ENCODE measurements at places on chromosomes 1 and 21.

GRCh38 chr1:162187687-162188276 lies 118.3 kb downstream of the NOS1AP start:
- DNase-seq = no peak

- no peak for DNase-seq
These were observed 9.9 kb upstream of the OR6K3 start for GRCh38 chr1:158730453-158730852.

DNA sequence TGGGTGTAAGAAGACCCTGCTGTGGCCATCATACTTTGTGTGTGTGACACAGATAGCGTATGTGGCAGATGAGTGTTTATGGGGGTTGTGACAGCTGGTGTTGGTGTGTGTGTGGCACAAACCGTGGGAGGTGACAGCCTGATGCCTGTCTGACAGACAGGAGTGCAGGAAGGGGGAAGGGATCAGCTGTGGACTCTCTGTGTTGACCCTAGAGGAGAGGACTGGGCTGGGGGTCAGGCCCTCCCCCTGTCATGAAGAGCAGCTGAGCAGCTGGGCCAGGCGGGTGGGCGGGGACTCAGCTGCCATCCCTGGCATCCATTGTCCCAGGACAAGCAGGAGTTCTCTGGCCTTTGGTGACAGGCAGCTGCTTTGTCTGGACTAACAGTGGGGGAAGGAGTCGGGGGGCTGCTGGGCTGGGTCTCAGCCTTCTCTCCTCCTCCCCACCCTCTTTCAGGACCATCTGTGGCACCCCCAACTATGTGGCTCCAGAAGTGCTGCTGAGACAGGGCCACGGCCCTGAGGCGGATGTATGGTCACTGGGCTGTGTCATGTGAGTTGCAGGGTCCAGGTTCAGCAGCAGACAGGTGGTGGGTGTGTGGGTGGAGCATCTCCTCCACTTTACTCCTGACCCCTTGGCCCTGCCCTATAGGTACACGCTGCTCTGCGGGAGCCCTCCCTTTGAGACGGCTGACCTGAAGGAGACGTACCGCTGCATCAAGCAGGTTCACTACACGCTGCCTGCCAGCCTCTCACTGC lies 2.3 kb downstream of the PLK3 start:
- DNase-seq = no peak

DNA sequence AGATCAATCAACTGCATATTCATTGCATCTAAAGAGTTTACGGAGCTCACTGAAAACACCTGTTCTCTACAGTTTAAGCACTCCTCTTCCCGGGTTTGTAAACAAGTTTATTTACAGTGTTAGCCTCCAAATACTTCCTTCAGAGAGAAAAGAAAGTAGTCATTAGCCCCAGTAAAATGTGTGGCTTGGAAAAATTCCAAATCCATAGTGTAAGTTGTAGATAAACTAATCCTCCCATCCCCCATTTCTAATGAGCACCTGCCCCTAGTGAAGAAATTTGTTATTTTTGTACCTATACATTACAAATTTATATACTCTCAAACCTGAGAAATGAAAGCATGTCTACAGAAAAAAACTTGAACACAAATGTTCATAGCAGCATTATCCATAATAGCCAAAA lies 21.9 kb downstream of the PUM1 start:
- DNase-seq = no peak

- DNase-seq = no peak
These were observed 55.2 kb downstream of the SASS6 start for GRCh38 chr1:100077531-100077930.

- DNase-seq = no peak
These were observed 21.3 kb upstream of the COL18A1 start for GRCh38 chr21:45383615-45384201.

DNA sequence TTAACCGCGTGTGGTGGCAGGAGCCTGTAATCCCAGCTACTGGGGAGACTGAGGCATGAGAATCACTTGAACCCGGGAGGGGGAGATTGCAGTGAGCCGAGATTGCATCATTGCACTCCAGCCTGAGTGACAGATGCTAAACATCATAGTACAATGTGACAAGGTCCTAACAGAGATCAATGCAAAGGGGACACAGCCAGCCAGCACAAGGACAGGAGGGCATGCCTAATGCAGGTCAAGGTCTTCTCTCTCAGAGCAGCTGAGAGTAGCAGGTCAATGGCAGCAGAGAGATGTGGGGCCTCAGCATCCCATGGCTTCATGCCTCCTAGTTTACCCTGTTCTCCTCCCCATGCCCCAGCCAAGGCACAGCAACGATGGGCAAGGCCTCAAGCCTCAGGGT lies 3.0 kb upstream of the SMIM11 start:
- no peak for DNase-seq

- no peak for DNase-seq
These were observed 13.4 kb upstream of the KIF1B start for GRCh38 chr1:10196976-10197375.

GRCh38 chr1:111792249-111792648 lies 36.5 kb downstream of the DDX20 start:
- DNase-seq = no peak

GRCh38 chr1:234550341-234551031 lies 59.5 kb downstream of the IRF2BP2 start:
- DNase-seq = no peak

DNA sequence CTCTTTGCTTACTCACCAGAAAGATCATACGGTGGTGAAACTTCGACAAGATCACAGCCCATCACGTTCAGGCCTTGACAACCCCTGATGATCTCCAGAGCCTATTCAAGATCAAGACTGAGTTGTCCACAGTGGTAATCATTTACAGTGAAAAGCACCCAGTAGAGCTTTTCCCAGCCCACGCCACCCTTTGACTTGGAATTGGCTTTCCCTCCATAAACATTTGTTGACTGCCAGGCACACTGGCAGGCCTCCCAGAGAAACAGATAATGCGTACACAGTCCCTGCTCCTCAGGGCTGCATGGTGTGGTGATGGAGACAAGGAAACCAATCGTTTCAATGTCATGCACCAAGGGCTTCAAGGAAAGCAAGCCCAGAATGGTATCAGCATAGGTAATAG lies 10.1 kb downstream of the AGMAT start:
- DNase-seq = no peak

DNA sequence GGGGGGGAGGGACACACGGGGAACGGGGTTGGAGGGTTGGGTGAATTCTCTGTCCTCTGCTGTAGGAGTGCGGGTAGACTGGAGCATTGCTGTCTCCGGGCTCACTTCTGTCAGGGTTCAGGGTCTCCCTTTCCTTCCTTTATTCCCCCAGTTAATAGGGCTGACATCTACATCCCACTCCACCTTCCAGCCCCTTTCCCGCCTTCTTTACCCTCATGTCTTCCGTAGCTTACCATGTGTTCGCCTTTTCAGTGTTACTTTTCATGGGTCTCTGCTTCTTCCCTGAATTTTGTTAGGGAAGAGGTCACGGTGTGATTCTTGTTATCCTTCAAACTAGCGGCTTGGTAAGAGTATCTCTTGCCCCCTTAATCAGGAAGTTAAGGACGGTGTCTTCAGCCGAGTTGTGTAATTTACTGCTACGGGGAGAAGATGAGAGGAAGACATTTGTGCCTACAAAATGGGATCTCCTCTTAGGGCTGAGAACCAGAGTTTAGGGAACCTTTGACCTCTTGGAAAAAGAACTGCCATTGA lies 917 bp downstream of the RAP1A start:
- DNase-seq = no peak

GRCh38 chr1:54229281-54229891 lies 29.4 kb downstream of the MRPL37 start:
- no peak for DNase-seq

DNA sequence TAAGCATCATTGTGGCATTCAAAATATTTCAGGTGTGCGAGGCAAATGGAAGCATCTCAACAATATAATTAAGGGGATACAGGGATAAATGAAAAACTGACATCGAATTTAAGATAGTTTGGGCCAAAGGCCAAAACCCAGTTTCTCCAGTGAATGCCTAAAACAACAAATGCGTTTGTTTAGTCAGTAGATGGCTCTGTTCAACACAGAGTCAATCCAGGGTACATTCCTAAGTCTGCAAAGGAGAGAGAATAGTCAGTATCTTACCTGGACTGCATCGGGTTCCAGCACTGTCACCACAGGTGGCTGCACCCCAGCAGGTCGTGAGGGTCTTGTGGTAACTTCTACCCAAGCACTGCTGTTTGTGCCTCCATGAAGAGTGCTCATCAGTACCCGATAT lies 321.1 kb downstream of the KCTD3 start:
- no peak for DNase-seq

DNA sequence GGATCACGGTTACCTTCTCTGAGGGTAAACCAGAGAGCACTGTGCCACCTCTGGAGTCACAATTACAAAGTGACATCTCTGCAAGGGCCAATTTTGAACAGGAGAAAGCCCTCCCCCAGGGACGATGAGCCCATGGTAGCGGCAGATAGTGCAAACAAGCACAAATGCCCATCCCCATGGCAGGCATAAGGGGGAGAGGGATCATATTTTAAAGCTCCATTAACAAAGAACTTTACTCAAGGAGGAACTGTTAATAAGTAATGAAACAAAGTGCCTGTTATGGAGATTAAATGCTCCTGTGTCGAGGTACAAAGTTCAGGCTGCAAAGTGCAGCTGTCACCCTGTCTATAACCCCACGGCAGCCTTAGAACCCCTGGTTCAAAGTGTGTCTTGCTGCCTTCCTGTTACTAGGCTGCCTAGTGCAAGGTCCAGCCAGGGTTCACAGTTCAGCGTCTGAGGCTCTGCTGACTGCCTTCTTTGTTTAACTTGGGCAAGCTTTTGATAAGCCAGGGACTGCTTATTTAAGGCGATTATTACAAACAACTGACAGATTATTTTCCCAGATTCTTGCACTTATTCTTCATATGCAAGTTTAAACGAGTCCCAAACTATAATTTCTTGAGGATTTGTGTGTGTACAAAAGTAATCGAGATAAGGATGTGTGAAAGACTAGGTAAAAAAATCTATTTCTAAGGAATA lies 75.7 kb upstream of the NRIP1 start:
- no peak for DNase-seq

- DNase-seq = no peak
These were observed 316.0 kb downstream of the VAV3 start for GRCh38 chr1:107649023-107649422.

DNA sequence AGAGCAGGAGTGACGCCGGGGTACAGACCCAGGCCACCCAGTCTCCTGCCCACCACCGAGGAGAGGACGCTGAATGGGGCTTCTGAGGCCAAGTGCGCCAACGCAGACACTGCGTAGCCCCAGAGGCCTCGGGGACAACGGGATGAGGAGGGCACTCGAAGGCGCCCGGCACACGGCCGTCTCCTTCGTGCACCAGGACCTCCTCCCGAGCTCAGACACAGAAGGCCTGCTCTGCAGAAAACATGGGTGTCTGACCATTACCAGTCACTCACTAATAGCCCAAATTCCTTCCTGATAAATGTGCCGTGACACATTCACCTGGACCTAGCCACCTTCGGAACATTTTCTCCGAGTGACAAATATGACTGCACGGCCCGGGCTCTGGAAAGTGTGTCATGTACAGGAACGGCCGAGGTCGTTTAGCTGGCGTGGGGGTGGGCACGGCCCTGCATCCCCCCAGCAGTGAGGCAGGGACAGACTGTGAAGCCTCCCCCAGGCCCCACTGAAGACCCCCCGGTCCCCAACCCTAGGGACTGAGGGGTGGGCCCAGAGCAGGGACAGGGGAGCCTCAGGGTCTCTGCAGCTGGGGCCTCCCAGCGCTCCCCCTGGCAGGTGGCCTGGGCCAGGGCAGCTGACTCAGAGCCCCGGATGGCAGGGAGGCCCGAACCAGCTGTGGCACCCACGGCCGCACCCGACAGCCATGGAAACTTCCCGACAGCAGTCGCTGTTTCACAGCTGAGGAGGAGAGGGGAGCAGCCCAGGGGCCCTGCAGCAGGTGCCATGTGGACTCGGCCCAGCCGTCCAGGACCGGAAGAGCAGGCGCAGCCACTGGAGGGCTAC lies 16.7 kb upstream of the COL6A2 start:
- DNase-seq = no peak

DNA sequence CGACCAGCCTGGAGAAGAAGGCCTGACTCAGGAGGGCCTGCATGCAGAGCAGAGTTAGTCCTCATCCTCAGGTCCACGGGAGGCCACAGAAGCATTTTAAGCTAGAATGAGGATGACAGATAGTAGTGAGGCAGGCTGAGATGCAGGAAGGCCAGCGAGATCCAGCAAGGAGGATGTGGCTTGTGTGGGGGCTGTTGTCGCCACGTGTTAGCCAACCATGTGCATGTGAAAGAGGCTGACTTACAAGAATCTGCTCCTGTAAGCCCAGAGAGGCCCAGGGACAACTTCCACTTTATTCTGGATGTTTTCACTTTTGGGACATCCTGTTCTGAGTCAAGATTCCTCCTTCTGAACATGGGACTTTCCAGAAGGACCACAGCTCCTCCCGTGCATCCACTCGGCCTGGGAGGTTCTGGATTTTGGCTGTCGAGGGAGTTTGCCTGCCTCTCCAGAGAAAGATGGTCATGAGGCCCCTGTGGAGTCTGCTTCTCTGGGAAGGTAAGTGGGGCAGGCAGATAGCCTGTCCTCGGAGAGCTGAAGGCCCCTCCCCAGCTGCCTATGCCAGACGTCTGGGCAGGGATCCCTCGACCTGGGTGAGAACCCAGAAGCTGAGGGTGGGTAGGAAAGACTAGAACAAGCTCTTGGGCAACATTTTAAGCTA lies at the start of gene SLAMF8:
TSS of gene SLAMF8 (plus strand) at position 433 of the 661 bp plus-strand sequence. CDS start at position 459, 26 bp downstream.
- DNase-seq = no peak

- no peak for DNase-seq
These were observed 74.1 kb downstream of the PSMG1 start for GRCh38 chr21:39109163-39109530.

DNA sequence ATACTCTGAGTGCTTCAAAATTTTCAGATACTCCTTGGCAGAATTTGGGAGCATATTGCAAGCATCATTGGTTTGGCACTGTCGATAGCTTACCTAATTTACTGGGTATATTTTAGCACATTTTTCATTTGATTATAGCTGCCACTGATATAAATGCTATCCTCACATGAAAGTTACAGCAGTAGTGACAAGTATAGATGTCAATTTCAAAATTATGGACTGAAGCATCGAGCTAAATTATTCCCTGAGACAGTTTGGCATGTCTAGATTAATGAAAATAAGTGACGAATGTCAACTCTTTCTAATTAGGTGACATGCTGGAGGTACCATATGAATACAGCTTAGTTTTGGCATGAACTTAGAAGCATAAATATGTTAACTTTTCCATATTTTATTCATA lies 83.1 kb downstream of the LRRC7 start:
- no peak for DNase-seq

- no peak for DNase-seq
These were observed 26.7 kb upstream of the LIN9 start for GRCh38 chr1:226335661-226336060.

GRCh38 chr1:168342572-168343280 lies 62.0 kb downstream of the TBX19 start:
- DNase-seq = peak; percentile 46

DNA sequence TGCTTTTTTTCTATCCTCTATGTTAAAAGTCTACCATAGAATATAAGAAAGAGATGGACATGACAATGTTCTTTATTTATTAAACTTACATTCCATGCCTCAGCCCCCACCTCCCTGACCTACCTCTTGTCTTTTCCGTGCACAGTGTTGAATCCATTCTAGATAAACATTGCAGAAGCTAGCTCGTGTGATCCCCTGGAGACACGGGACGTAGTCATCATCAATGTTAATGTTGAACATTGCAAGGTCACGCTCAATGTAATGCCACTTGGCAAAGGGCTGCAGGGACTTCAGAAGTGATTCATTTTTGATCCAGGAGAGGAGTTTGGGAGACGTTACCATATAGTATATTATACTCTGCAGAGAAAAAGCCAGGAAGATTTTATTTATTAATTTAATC lies 66.4 kb downstream of the NTPCR start:
- DNase-seq = no peak

- no peak for DNase-seq
These were observed 85.8 kb downstream of the ADARB1 start for GRCh38 chr21:45160198-45160597.
